ENCODE measurements at places on chromosomes 4 and X.

GRCh38 chr4:148215202-148215601 lies 227.0 kb downstream of the NR3C2 start:
- DNase-seq = no peak

DNA sequence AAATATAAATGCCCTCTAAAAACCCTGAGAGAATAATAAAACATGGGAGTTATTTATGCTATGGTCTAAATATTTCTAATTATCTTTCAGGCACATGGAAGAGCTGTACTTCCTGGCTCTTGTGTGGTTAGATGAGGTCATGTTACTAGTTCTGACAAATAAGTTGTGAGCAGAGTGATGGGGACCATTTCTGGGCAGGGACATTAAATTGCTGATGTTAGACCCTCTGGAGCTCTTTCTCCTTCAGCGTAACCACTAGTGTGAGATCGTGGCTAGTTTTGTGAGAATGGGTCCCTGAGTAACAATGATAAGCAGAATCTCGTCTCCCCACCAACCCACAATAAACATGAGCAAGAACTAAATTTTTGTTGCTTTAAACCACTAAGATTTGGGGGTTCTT lies 108.0 kb downstream of the MAML3 start:
- no peak for DNase-seq

- DNase-seq = no peak
Observed at GRCh38 chr4:77800077-77800476, 19.1 kb downstream of the CNOT6L start.

DNA sequence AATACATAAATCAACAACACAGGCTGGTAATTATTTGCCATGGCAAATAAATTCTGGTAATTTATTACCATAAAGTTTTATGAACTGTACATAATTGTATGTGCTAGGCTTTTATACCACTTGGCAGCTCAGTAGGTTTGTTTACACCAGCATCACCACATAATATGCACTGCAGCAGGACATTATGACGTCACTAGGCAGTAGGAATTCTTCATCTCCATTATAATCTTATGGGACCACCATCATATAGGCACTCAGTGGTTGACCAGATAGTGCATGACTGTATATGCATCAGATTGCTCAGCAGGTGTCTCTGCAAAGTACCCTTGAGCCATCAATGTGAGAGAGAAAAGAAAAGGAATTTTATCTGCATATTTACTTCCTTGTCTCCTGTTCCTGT lies 295.4 kb downstream of the CFAP47 start:
- no peak for DNase-seq

- DNase-seq = no peak
Observed at GRCh38 chr4:9745782-9746181, 35.7 kb upstream of the DRD5 start.

DNA sequence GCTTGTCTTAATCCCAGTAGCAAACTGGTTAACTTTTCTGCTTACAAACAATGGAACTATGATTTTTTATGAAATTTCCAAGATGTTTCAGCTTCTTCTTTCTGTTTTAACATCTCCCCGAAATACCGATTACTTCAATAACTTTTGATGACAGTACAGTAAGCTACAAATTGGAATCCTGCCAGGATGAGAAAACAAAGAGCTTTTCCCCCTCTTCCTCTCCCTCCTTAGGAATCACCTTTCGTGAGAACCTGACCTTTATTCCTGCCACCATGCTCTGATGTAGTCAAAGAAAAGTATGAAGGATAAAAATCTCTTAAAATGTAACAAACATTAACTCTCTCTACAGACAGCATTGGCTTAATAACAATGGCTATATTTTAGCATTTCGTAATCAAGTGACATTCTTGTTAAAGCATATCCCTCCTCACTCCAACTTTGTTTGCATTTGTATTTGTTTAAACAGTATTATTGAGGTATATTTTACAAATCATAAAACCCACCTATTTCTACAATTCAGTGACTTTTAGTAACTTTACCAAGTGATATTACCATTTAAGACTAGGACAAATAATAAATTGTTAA lies 148.7 kb upstream of the NAP1L5 start:
- no peak for DNase-seq

DNA sequence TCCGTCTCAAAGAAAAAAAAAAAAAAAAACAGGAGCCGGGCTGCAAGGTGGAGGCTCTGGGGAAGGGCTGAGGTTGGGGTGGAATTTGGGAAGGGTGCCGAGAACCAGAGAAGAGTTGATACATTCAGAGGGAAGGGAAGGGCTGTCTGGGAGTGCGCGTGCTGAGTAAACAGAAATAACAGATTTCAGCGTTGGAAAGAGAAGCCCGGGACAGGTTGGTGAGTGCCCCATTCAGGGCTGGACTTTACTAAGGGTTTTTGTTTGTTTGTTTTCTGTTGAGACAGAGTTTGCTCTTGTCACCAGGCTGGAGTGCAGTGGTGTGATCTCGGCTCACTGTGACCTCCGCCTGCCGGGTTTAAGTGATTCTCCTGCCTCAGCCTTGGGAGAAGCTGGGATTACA lies 1.7 kb upstream of the IL3RA start:
- DNase-seq = no peak

DNA sequence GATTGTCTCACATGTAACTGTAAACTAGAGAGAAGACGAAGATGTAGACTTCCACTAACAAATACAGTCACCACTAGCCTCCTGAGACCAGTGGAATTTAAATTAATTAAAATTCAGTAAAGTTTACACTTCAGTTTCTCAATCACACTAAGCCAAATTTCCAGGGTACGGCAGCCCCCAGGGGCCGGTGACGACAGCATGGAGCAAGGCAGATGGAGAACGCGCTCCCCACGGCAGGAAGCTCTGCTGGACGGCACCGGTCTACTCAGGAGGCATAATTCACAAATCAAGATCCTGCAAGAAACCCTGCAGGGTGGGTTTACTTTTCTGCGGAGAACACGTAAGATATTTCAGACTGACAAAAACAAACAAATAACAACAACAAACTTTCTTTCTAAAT lies 80.7 kb downstream of the FAT1 start:
- no peak for DNase-seq

DNA sequence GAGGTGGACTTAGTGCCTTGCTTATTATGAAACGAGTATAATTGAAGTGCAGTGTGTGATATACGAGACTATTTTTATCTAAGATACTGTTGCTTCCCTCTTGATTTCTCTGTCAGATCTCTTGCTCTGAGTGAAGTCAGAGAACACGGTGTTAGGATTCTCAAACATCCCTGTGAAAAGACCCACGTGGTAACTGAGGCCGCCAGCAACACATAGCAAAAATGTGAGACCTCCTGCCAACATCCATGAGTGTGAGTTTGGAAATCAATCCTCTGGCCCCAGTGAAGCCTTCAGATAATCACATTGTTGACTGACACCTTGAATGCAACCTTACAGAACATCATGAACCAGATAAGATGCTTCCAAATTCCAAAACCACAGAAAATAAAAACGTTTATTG lies 954.4 kb downstream of the FAT4 start:
- DNase-seq = no peak

DNA sequence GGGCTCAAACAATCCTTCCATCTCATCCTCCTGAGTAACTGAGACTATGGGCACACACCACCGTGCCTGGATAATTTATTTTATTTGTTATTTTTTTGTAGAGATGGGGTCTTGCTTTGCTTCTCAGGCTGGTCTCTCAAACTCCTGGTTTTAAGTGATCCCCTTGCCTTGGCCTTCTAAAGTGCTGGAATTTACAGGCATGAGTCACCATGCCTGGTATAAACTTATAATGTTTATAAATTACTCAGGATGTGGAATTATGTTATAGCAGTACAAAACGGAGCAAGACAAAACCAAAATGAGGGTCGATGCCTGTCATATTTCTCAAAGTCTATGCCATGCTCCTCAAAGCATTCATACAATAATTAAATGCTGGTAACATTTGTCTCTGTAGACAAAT lies 29.8 kb upstream of the TEX13C start:
- no peak for DNase-seq

DNA sequence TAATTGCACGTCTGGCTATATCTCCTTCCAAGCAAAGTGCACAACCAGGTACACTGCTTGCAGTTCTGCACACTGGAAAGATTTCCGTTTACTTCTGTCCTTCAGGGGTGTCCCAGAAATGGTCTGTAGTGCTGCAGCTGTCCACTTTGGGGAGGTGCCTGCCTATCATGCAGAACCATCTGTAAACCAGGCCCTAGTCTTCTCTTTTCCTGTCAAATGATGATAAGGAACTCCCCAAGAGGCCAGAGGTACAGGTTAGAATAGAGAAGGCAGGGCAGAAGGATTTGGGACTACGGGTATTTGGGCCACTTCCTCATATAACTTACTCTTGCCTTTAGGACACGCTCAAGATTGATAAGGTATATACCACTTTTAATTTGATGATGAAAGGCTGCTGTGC lies 746.9 kb downstream of the FAT4 start:
- DNase-seq = no peak

GRCh38 chr4:147696866-147697265 lies 12.9 kb upstream of the PRMT9 start:
- DNase-seq = no peak

DNA sequence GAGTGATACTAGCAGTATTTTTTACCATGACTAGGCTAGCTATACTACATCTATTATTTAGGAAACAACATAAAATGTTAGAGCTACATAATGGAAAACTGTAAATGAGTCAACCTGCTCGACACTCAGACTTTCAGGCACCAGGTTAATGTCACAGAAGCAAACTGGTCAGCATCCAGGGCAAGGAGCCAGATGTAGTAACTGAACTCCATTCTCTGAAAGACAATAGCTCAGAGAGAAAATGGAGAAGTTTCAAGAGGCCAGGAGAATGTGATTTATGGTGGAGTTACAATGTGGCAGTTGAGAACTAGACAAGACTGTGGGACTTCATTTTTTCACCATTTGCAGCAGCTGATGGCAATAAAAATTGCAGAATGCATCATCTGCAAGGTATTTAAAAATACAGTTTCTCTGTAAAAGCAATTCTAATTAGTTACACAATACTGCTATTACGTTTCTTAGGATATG lies 342.7 kb upstream of the PABPC4L start:
- no peak for DNase-seq

DNA sequence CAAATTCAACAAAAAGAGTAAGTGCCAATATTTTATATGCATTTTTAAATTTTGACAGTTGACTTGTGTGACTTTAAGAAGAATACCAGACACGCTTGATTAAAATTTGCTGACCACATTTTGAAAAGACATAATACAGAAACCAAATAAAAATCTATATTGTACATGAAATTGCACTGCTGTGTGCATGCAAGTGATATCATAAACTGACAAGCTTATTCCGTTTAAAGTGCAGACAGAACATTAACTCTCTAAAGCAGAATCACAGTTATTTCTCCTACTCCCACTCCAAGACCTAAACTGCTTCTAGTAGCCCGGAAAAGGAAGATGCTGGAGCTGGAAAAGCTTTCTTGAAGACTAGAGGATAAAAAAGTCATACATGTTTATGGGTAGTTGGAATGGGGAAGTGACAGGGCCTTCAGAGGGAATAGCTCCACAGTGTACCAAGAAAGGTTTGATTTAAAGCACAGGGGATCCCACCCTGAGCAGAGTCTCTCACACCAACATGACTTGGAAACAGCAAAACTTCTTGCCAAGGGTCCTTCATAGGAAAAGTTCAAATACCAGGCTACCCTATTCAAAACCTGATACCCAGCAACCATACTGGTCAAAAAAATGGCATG lies 34.1 kb upstream of the NAF1 start:
- no peak for DNase-seq

- DNase-seq = no peak
Observed at GRCh38 chr4:158395343-158395742, 126.3 kb upstream of the RXFP1 start.

GRCh38 chr4:148503681-148504080 lies 61.5 kb upstream of the NR3C2 start:
- no peak for DNase-seq

GRCh38 chr4:3225936-3226335 lies 23.0 kb upstream of the MSANTD1 start:
- DNase-seq = no peak

DNA sequence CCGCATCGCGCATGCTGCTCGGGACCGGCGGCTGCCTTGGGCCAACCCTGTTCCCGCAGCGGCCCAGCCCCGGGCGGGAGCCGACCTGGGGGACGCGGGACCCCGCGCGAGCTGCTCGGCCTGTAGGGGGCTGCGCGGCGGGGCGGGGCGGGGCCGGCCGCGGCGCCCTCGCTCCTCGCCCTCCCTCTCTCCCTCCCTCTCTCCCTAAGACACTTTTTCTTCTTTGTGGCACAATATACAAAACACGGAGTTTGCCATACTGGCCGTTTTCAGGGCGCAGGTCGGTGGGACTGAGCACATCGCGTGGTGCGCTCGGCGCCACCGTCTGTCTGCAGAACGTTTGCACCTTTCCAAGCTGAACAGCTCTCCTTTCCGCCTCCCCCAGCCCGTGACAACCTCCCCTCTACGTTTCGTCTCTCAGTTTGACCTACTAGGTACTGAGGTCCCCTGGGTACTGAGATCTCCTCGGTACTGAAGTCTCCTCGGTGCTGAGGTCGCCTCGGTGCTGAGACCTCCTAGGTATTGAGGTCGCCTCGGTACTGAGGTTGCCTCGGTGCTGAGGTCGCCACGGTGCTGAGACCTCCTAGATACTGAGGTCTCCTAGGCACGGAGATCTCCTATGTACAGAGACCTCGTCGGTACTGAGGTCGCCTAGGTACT lies 261.1 kb upstream of the PLCXD1 start:
- DNase-seq = peak; percentile 27

GRCh38 chrX:147738265-147738664 lies 173.5 kb upstream of the FMR1 start:
- DNase-seq = no peak

DNA sequence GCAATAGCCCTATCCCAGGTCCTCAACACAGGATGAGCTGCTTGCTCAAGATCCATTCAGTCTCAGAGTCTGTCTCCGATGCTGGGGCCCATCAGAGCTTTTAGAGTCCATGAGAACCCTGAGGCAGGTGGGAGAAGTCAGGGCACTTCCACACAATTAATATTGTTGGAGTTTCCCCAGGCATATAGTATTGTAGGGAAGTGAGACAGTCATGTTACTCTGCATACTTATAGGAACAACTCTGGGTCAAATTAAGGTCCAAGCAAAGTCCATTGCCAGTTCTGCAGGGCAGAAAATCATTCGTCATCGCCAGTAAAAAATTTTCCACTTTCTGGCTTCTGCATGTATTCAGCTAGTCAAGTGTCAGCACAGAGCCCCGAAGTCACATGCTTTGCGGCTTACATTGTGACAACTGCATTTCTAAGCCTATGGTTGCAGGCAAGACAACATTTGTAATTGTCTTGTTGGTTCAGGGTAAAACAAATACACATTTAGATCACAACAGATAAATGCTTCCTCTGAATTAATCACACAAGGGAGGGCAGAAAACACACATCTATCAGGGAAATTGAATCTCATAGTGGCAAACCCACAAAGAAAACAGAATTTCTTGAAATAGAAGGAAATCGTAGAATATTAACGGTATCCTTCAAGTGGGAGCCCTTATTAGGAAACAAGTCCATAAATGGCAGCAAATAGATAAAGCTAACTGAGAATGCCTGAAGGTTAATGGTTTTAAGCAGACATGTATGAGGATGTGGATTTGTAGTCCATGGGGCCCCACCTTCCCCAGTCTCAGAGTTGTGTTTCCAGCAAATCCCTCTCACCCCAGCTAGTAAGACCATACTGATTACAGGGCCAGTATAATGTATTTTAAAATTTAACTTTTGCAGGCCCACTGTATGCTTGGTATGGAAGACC lies 412.1 kb upstream of the RASGEF1B start:
- DNase-seq = no peak

GRCh38 chrX:10387011-10387410 lies 230.2 kb downstream of the CLCN4 start:
- DNase-seq = no peak

All from glutamatergic neuron (in vitro differentiated cells).